Activated CD4-positive, alpha-beta T cell treated with anti-CD3 and anti-CD28 coated beads, Interleukin-2, amount 10 ng/mL, durations not matched to agents 24 days and 14 days (primary cell): ENCODE measurements at places on chromosomes 2 and 18.

DNA sequence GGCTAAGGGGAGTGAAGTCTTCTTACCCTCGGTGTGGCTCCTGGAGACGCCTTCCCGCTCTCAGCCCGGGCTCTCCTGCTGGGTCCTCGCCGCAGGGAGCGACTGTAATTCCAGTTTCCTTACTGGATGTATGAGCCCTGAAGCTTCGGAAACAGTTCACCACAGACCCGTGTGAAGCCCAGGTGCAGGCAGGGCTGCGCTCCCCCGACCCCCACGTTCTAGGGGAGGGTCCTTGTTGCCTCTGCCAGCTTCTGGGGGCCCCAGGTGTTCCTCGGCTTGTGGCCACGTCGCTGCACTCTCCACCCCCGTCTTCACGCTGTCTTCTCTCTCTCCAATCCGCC is 5.1 kb upstream of the ASB1 start:
- H3K36me3 ChIP-seq = peaks cover 2% of the 10 kb centered on the region
- no peak overlapping the region for H3K4me3 ChIP-seq
- DNase-seq = no peak
- H3K27ac ChIP-seq = no peak overlapping the region

DNA sequence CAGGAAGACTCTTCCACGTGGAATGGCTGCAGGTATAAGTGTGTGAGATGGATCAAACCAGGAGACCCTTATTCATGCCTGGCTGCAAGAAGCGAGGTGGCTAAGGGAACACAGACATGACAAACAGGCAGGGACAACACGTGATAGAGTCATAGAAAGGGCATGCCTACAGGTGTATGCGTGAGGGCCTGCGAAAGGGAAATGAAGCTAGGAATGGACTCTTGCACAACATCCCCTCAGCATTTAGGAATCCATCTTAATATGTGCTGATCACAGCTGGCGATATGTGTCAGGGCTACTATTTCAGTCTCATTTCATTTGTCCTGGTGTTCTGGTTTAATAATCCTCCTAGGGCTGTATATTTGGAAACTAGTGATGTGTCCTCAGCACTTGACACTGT is 291.2 kb downstream of the MYT1L start:
- no peaks in the 10 kb centered on the region for H3K36me3 ChIP-seq
- DNase-seq = peak; percentile 38
- no peaks in the 10 kb centered on the region for H3K4me1 ChIP-seq
- H3K4me3 ChIP-seq = no peak overlapping the region
- H3K27me3 ChIP-seq = no peaks in the 10 kb centered on the region
- H3K27ac ChIP-seq = no peak overlapping the region

DNA sequence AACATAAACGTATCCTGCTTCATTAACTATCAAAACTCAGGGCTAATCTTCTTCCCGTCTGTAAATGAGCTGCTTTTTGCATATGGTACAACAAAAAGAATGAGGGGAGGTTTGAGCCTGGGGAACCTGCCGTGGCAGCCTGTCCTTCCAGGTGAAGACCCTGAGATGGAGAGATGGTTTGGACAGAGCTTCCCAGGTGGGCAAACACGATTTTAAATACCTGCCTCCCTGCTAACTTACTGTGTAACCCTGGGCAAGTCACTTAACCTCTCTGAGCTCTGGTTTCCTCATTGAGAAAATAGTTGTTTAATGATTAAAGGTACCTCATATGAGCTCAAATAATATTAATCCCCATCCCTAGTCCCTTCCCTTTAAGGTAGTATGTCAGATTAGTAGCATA is 9.0 kb downstream of the EMX1 start:
- H3K36me3 ChIP-seq = no peaks in the 10 kb centered on the region
- H3K27me3 ChIP-seq = peaks cover 38% of the 10 kb centered on the region
- no peak overlapping the region for H3K27ac ChIP-seq
- DNase-seq = no peak
- peaks cover 4% of the 10 kb centered on the region for H3K4me1 ChIP-seq

DNA sequence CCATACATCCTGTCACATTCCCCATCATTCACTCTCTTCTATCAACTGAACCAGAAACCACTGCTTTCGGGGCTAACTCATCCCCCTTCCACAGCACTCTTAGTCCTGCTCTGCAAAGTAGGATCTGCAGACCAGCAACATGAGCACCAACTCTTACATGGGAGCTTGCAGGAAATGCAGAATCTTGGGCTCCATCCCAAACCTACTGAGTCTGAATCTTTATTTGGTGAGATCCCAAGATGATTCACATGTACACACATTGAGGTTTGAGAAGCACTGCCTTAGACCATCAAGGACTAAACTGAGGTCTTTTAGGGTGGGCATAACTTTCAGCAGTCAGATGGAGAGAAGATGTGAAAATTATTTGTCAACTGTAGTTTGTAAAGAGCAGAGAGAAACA is 235.6 kb upstream of the EPHA4 start:
- H3K27me3 ChIP-seq = no peaks in the 10 kb centered on the region
- H3K4me1 ChIP-seq = no peaks in the 10 kb centered on the region
- no peaks in the 10 kb centered on the region for H3K36me3 ChIP-seq
- H3K27ac ChIP-seq = no peak overlapping the region

GRCh38 chr2:109139865-109140396 is 10.9 kb downstream of the SH3RF3 start:
- DNase-seq = no peak
- H3K36me3 ChIP-seq = peaks cover 2% of the 10 kb centered on the region
- H3K27ac ChIP-seq = no peak overlapping the region
